Stimulated activated CD4-positive, alpha-beta T cell treated with anti-CD3 and anti-CD28 coated beads, TNF-alpha, amount 100 ng/mL, for 1 hour (primary cell): ENCODE measurements at places on chromosomes 13 and 19.

DNA sequence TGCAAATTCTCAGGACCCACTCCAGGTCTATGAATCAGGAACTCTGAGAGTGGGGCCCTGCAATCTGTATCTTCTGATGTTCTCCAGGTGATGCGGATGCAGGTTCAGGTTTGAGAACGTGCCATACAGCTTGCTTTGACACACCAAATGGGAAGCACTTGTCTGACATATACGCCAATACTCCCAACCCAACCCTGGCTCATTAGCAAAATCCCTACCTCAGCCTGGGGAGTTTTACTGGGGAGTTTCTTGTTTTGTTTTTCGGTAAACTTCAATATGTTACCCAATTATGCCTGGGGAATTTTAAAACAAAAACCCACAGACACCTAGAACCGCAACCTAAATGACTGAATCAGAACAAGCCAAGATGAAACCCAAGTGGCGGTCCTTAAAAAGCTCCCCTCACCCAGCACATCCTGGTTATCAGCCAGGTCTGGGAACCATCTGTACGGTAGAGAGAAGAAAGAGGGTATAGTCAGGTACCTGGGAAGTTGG, 41.2 kb downstream of the ABCC4 start:
- no peak for DNase-seq

DNA sequence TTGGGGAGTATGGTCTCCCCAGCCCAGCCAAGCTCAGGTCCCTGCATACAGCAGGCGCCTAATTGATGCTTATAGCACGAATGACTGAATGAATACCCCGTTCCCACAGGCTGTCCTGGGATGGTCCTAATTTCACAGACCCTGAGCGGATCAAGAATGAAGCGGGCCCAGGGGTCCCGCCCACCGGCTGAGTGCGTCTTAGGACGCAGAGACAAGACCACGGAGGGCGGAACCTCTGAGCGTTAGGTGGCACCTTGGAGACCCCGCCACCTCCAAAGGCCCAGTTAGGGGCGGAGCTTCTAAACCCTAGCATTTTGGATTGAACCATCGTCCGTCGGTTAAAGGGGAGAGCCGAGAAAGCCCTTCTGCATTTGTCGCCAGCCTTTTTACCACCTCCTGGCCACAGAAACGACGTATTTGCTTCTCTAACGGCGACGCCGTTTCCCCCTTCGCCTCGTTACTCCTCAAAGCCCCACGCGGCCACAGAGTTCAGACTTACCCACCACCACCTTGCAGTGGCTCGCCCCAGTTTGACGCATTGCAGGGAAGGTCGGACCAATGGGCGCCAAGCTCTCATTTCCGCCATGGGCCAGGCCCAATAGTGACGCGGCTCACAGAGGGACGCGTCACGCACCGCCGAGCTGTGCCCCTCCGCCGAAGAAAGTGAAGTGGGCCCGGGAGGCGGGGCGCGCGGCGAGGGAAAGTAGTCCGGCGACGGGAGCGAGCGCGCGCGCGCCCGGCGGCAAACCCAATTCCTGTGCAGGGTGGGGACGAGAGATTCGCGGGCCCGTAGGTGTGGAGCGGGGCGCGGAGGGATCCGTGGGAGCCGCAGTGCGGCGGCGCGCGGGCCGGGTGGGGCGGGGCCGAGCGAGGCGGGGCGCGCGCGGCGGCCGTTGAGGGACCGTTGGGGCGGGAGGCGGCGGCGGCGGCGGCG, 479 bp upstream of the CALM3 start:
- peak; percentile 98 for DNase-seq

DNA sequence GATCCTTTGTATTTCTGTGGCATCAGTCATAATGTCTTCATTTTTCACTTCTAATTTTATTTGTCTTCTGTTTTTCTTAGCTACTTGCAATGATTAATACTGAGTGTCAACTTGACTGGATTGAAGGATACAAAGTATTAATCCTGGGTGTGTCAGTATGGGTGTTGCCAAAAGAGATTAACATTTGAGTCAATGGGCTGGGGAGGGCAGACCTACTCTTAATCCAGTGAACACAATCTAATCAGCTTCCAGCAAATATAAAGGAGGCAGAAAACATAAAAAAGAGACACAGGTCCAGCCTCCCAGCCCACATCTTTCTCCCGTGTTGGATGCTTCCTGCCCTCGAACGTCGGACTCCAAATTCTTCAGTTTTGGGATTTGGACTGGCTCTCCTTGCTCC, 640.9 kb upstream of the MIR17HG start:
- DNase-seq, result no peak

GRCh38 chr13:111612886-111613285, 292.4 kb downstream of the TEX29 start:
- no peak for DNase-seq

GRCh38 chr13:33471204-33471603, 185.6 kb upstream of the STARD13 start:
- DNase-seq, result no peak

DNA sequence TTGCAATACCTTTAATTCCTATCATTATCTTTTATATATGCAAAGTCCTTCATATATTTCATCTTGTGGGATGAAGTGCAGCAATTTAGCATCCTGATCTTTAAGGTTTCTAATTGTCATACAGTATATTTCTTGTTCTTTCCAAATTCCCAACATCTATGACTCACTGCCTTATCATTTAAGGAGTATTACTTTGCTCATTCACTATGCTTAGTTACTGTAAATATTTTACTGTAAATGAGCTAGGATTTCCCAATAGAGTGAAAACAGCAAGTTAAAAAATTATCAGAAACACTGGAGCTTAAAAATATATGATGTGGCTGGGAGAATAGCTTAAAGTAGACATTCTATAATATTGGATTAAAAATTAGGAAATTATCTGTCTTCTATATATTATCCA, 69.9 kb downstream of the SLITRK6 start:
- DNase-seq, result no peak

- DNase-seq, result no peak
Measured at GRCh38 chr19:18102916-18103542, 5.5 kb downstream of the MAST3 start.

- DNase-seq, result no peak
Measured at GRCh38 chr19:3041327-3041726, 12.2 kb upstream of the TLE2 start.

- no peak for DNase-seq
Measured at GRCh38 chr19:53432088-53432661, 391 bp downstream of the ZNF761 start.

DNA sequence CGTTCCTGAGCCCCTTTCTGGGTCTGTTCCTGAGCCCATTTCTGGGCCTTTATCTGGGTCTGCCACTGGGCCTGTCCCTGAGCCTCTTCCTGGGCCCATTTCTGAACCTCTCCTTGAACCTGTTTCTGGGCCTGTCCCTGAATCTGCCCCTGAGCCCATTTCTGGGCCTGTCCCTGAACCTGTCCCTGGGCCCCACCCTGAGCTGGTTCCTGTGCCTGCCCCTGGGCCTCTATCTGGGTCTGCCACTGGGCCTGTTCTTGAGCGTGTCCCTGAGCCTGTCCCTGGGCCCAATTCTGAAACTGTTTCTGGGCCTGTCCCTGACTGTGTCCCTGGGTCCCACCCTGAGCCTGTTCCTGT, 40.4 kb upstream of the GRTP1 start:
- DNase-seq, result no peak

GRCh38 chr19:30263830-30264381, 108.3 kb upstream of the ZNF536 start:
- DNase-seq, result no peak

DNA sequence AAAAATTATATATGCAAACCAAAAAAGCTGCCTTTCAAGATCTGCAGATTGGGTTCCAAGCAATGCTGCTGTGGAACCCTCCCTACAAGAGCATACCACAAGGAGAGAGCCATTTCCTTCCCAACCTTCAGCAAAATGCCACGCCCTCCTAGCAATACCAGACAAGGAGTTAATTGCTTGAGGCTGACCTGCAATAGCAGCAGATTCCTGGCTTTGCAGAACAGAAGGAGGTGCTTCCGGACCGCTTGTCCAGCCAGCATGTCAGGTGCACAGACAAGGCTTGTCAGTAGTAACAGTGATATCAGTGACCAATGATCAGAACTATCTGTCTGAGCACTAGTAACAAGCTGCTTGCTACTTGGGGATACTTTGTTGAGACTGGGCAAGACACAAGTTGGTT, 301.6 kb downstream of the FGF14 start:
- DNase-seq, result no peak

GRCh38 chr13:102659168-102659713, 35.6 kb downstream of the METTL21C start:
- no peak for DNase-seq

DNA sequence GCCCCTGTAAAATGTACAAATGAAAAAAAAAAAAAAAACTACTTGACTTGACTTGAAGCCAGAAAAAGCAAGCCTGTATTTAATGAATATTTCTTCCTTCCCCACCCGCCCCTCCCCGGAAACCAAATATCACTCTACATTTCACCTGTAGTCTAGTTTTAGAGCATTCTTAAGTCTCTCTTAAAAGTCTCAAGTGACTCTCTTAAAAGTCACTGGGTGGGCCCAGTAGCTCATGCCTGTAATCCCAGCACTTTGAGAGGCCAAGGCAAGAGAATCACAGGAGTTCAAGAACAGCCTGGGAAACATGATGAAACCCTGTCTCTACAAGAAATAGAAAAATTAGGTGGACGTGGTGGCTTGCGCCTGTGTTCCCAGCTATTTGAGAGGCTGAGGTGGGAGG, 72.0 kb downstream of the TSC22D1 start:
- no peak for DNase-seq
